ENCODE measurements at places on chromosomes 2 and 18. TPM values are rescaled to one million over a fixed set of nuclear protein-coding genes. Genes with fewer than 3 reads are reported as not detected.

The RAD51AP2 gene
- total RNA-seq, result not detected

The SERPINB5 gene
- 25.7 TPM for total RNA-seq

The FAM124B gene
- total RNA-seq, result 1.9 TPM

- DNase-seq, result no peak
These were observed 240.4 kb downstream of the ATAD2B start for GRCh38 chr2:23686405-23687029.

DNA sequence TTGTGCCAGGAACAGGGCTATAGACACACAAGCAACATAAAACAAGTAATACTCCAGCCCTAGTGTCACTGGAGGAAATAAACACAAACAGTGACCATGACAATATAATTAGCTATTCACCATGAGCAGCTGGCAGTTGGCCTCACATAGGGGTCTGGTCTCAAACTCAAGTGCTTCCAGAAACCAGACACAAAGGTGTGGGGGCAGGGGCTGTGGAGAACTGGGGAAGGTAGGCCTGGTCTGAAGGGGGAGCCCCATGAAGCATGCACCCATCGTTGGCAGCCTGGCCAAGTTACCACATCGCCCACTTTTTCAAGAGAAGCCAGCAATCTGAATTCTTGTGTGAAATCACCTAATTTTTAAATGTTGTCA, 49.5 kb upstream of the SP3 start:
- DNase-seq, result no peak

- no peak for DNase-seq
These were observed 72.7 kb upstream of the LPIN2 start for GRCh38 chr18:3085612-3086011.

DNA sequence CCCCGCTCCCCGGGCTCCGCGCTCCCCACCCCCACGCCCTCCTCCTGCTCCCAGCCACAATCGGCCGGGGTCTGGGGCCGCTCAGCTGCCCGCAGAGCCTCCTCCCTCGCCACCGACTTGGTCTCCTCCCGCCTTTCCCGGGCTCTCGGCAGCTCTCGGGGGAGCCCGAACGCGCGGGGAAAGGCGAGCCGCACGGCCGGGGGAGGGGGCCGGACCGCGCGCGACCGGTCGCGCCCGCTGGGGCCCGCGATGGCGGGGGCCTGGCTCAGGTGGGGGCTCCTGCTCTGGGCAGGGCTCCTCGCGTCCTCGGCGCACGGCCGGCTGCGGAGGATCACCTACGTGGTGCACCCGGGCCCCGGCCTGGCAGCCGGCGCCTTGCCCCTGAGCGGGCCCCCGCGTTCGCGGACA, 327 bp downstream of the LTBP1 start:
- no peak for DNase-seq
